ENCODE measurements at places on chromosomes 3 and 15. TPM values are rescaled to one million over a fixed set of nuclear protein-coding genes. Genes with fewer than 3 reads are reported as not detected.

Gene SOX14
- total RNA-seq = not detected

Gene STT3B
- 154 TPM for total RNA-seq

Gene ETFA
- total RNA-seq = 118 TPM

Gene PLA1A
- not detected for total RNA-seq

Gene TEX9
- 1.3 TPM for total RNA-seq
